Daoy (cell line): ENCODE measurements at places on chromosomes 13 and 19. TPM values are rescaled to one million over a fixed set of nuclear protein-coding genes. Genes with fewer than 3 reads are reported as not detected.
A peak's percentile ranks its signal among the peaks of the same experiment; 100 is the strongest.

SPACA4 gene
- not detected in 2 replicates for total RNA-seq

GRCh38 chr13:51717786-51718398 is 86.1 kb downstream of the DHRS12 start:
- no peak for DNase-seq

DNA sequence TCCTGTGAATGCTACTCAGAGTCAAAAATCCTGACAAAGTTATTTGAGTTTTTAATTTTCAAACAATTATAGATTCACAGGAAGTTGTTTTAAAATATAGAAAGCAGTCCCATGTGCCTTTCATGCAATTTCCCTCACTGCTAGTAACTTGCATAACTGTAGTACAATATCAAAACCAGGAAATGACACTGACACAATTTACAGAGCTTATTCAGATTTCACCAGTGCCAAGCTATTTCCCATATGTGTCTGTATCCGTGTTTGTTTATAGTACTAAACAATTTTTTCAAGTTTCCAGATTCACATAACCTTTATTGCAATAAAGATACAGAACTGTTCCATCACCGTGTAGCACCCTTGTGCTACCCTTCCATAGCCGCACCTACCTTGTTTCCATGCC is 934.6 kb downstream of the PCDH17 start:
- no peak for DNase-seq

GRCh38 chr19:524062-524674 is 7.4 kb upstream of the CDC34 start:
- peak; percentile 64 for DNase-seq

GRCh38 chr19:18396471-18397241 is 766 bp downstream of the LRRC25 start:
- DNase-seq: no peak

GRCh38 chr19:13132471-13133180 is 14.6 kb downstream of the NACC1 start:
- DNase-seq: peak; percentile 47

GRCh38 chr13:51524312-51524711 is 60.0 kb upstream of the WDFY2 start:
- DNase-seq: peak; percentile 48

DNA sequence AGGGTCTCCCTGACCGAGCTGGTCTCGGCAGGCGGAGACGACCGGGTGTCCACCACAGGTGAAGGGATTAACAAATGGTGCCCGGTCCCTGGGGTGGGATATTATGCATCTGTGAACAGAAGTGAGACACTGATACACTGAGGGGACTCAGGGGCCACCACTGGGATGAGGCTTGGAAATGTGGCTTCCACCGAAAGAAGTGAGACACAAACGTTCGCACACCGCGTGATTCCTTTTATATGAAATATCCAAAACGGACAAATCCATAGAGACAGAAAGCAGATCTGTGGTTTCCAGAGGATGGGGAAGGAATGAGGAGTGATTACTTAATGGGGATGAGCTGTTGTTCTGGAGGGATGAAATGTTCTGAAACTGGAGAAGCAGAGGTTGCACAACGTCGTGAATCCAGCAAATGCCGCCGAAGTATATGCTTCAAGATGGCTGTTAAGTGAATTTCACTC is 47.5 kb downstream of the C13orf46 start:
- no peak for DNase-seq

DNA sequence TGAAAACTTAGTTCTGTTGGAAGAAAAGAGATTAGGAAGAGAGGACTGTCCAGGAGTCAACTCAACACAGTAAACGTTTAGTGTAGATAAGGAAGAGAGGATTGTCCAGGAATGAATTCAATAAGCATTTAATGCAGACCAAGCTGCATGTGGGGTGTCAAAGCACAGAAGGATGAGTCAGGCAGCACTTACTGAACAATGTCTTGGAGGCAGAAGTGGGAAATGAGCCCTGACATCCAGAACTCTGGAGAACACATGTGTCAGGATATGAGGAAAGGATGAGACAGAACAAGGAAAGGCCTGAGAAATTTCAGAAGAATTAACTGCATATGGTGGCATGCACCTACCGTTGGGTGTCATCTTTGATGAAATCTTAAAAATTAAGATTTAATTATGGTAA is 429.2 kb upstream of the HTR2A start:
- no peak for DNase-seq

- no peak for DNase-seq
Measured at GRCh38 chr19:53907690-53908089, 1.4 kb upstream of the CACNG7 start.

KLK11 gene
- not detected in 2 replicates for total RNA-seq

- DNase-seq: peak; percentile 72
Measured at GRCh38 chr19:51158474-51159129, 16.5 kb downstream of the SIGLEC7 start.

GRCh38 chr13:113049521-113049941 is 56.1 kb upstream of the F7 start:
- no peak for DNase-seq

DNA sequence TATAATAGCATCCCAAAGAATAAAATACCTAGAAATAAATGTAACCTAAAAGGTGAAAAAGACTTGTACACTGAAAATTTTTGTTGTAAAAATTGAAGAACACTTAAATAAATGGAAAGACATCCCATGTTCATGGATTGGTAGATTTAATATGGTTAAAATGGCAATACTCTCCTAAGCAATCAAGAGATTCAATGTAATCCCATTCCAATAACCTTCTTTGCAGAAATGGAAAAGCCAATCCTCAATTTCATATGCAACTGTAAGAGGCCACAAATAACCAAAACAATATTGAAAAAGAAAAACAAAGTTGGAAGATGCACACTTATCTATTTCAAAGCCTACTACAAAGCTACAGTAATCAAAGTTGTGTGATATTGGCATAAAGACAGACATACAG is 17.7 kb downstream of the DZIP1 start:
- DNase-seq: no peak
